ENCODE measurements at places on chromosomes 5 and 9.

DNA sequence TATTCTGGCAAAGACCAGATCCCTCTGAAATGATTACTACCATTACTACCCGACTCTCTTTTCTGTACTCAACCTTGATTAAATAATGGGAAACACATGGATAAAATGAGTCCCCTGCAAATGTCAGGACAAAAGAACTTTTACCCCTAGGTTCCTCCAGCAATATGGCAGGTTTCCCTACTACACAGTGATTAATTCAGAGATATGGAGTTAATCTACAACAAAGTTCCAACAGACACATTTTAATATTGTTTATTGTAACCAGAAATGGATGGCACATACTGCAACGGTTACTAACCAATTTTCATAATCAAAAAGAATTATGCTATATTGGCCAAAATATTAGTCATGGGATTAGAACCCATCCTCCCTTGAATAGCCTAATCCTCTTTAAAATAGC, 294.8 kb downstream of the ATPSCKMT start:
- DNase-seq = no peak

- DNase-seq = no peak
These were observed 14.6 kb upstream of the SETX start for GRCh38 chr9:132369421-132369820.

DNA sequence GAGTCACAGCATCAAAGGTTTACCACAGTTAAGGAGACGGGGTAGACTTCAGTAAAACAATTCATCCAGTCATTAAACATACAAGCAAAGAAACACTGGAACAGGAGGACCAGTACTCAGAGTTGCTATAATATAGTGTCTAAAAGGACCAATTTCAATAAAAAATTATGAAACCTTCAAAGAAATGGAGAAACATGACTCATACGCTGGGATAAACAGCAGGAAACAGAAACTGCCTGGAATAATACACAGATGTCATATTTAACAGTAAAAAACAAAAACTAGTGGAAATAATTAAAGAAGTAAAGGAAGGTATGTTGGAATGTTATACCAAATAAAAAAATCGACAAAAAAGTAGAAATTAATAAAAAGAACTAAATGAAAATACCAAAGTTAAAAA, 1075.9 kb downstream of the NR2F1-AS1 start:
- no peak for DNase-seq

DNA sequence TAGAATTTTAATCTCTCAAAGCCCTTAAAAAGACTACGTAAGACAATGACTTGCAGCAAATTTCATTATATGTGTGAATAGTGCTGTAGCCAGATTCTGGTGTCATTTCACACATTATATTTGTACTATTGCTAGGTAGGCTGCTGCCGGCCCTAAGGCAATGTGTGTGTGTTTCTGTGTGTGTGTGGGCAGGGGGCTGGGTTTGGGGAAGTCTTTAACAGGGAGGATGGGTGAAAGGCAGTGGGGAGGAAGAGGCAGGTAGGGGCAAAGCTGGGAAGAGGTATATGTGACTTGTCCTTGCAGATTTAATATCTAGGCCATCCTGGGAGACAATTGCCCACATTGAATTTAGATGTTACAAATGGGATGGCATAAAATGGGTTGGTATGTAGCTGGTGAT, 130.8 kb downstream of the MACIR start:
- no peak for DNase-seq

GRCh38 chr9:119500072-119500771, 131.0 kb upstream of the BRINP1 start:
- no peak for DNase-seq

DNA sequence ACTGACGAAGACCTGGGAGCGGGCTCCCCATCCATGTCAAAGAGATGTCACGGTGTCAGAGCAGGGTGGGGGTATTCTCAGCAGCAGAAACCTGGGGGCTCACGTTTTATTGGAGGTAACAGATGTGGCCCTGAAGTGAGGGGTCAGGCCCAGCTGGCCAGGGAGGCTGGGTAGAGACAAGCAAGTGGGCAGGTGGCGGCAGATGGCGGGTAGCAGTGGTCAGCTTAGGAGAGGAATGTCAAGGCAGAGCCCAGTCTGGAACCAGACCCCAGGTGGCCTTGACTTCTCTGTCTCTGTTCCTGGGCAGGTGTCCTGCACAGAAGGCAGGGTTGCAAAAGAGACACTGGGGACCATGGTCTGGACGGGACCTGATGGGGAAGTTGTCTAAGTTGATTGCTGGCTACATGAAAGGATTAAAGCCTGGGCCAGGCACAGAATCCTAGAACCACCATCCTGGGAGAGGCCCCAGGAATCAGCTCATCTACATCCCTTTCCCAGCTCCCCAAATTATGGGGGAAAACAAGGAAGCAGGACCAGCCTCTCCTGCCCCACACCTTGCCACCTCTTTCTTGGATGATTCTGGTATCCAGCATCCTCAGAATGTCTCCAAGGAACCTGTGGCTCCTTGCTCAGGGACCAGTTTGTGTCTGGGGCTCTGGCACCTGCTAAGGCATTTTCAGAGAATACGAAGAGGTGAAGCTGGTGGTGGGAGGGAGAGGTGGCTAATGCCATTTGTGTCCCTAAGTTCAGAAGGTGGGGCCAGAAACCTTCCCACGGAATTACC, 72.5 kb downstream of the AMBP start:
- no peak for DNase-seq

All from NCI-H2081 treated with DMSO at 0.1 percent for 48 hours (cell line).